GM12892 (cell line): ENCODE measurements at places on chromosomes 16 and 17.

DNA sequence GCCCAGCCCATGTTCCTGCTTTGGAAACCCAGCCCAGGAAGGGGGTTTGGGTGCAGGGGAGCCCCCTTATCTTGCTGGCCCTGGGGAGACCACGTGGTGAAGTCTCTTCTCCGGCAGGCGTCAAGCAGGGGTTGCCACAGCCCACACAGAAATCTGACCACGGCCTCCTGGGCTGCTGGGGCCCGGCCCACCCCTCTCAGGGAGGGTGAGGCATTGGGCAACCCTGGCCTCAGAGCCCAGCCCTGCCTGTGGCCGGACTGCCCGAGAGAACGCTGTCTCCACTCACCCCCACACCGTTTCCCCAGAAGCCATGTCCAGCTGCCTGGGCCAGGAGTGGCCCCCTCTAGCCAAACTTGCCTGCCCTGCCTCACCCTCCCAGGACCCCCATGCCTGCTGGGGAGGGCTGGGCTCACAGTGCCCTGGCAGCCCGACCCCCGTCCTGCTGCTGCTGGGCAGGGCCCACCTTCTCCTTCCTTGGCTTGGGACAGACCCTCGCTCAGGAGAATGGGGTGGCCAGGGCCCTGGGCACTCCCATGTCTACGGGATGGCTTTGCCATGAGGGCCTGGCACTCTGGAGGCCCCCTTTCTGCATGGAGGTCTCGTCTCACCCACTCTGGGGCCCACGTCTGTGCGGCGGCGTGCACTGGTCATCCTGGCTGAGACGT is 6.7 kb downstream of the RPUSD1 start:
- no peak for DNase-seq

GRCh38 chr17:34285286-34285792 is at the start of gene CCL11:
Gene CCL11 (plus strand): TSS chr17:34285742. CDS start chr17:34285809, 67 bp downstream.
- DNase-seq = no peak

GRCh38 chr16:77212741-77213541 is 13.7 kb downstream of the SYCE1L start:
- peak; percentile 61 for DNase-seq

DNA sequence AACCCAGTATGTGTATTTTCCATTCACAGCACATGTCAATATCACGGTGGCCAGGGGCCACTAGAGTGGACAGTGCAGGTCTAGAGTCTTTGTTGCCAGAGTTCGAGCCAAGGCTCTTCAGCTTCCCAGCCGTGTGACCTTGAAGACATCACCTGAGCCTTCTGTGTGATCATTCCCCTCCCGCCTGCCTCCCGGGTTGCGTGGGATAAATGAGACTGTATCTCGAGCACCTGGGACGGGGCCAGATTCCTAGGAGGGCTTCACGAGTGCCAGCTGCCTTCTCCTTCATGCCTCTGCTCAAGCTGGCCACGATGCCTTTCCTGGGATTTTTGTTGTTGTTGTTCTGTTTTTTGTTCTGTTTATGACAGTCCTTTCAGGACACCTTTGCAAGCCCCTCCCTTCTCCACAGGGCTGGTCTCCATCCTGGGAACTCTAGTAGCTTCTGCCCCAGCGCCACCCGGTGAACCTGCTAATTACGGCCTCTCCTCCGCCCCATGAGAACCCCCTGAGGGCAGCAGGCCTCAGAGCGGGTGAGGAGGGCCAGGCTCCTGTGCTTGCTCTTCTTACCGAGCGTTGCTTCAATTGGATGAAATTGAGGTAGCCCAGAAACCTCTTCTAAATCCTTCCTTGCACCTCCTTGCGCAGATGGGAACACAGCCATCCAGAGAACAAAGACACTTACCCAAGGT is 3.9 kb downstream of the SPNS2 start:
- DNase-seq = no peak

- no peak for DNase-seq
Observed at GRCh38 chr16:6698548-6698947, 634.1 kb upstream of the RBFOX1 start.

GRCh38 chr16:26454102-26454501 is 612.6 kb upstream of the C16orf82 start:
- no peak for DNase-seq

DNA sequence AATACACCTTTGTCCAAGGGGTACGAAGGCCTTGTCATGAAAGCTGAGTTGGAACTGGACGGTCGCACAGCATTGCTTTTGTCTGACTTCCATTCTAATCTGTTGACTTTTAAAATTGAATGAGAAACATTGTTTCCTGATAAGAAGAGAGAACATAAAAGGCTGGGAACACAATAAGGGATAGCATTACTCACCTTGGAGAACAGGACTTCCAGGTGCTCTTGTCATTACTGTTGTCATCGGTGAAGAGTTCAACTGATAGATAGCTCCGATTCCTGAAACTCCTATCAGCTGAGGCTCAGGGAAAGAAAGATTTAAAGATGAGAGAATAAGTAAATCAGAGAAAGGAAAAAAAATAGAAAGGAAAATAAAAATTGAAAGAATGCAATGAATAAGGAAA is 351.1 kb downstream of the KCNJ2 start:
- no peak for DNase-seq
